ENCODE measurements at places on chromosomes 4 and X.

DNA sequence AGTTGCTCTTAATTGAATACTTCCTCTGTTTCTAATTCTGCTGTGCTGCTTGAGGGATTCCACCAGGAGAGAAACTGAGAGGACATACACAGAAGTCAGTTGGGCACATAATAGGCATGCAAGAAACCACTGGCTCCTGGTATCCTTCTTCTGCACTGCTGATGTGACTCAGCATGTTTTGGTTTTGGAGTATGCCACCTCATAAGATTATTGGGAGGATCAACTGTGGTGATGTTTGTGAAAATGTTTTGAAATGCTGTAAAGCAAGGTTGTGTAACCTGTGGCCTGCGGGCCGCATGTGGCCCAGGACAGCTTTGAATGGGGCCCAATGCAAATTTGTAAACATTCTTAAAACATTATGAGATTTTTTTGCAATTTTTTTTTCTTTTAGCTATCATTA, 119.6 kb downstream of the GATB start:
- peak; percentile 89 for DNase-seq

GRCh38 chrX:103376979-103377324, 614 bp downstream of the BEX3 start:
- DNase-seq = peak; percentile 45

- DNase-seq = peak; percentile 50
These were observed 45.8 kb downstream of the BCORL1 start for GRCh38 chrX:130028196-130028595.

DNA sequence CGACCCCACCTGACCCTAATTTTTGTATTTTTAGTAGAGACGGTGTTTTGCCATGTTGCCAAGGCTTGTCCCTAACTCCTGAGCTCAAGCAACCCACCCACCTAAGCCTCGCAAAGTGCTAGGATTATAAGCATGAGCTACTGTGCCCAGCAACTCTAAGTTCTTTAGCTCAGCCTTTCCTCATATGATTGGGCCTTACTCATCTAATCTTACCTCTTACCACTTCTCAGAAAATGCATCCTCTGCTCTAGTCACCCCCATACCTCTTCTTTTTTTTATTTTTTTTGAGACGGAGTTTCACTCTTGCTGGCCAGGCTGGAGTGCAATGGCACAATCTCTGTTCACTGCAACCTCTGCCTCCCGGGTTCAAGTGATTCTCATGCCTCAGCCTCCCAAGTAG, 35.6 kb upstream of the UGDH start:
- DNase-seq = no peak

DNA sequence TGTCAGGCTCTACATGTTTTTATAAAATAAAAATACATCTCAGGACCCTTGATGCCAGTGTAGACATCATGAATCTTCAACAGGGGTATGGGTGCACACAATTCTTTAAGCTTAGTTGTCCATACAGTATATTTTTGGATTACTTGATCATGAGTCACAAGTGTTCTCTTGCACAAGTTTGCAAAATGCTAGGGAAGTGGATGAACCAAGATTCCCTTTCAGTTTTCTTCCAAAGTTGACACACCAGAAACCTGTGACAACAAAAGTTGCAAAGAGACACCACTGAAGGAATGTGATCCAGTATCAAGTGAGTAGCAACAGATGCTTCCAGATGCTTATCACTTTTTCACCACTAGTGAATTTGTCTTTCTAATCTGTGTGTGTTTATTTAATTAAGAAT, 1021.2 kb downstream of the PCDH7 start:
- DNase-seq = no peak

DNA sequence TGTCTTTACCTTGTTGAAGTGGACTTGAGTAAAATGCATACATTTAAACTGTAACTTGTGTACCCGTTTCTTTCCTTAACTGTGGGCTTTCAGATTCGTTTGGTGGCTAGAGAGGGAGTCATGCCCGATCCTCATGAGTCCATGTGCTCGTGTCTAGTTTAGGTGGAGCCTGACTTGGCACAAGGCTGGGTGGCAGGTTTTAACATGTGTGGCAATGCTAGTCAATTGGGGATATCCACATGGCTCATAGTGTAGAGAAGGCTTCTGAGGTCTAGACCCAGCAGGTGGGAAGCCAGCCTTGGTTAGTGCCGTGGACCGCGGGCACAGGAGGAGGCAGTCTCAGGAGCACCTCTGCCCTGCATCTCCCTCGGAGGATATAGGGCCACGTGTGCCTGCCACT, 48.5 kb upstream of the CLCN4 start:
- no peak for DNase-seq

DNA sequence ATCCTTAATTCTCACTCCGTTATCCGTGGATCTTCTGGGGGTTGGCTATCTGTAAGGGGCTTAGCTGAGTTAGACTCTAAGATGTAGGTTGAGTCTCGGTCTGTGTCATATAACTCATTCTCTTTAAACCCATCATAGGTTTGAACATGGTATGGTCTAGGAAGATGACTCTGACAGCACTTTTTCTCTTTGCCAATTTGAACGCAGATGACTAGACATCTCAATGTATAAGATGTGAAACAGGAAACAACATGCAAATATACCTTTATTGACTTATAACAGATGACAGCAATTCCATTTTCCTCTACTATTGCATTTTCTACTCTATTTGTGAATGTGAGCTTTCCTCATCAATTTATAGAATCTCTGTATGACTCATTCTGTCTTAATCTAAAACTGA, 634.8 kb upstream of the MAGEB2 start:
- no peak for DNase-seq

DNA sequence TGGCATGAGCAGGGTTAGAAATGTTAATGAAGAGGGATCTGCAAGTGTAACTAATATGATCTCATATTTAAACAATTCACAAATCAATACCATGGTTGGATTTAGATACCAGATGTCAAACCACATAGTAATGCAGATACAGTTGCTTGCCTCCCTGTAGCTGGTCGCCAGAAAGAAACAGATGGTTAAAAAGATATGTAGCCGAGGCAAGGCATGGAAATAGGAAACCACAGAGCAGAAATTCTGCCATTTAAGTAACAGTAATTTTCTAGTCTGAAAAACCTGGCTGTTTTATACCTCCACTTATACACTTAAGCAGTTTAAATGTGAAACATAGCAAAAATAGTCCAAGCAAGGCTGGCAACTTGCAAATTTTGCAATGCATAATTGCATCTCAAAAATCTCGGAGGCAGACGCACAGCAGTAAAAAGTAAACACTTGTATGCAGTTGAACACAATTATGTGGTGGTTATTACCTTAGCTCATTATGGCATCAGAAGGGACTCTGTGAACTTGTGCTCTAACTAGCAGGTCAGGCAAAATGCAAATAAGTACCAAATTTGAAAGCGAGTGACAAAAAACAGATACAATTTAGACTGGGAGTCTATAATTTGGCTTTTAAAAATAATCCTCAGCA, 126.8 kb downstream of the NAA11 start:
- no peak for DNase-seq

- no peak for DNase-seq
These were observed 36.3 kb downstream of the ANXA10 start for GRCh38 chr4:168128601-168129000.

DNA sequence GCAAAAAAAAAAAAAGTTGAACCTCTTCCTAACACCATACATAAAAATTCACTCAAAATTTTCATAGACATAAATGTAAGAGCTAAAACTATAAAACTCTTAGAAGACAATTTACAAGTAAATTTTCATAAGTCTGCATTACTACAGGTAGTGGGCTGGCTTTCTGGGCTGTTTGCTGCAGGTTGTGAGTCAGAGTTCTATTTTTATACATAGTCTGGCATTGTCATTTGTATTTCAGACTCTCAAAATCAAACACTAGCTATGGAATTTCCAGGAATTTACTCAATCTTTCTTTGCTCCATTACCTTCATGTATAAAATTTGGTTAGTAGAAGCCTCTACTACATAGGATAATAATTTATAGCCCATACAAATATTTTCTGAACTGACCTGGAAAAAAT, 227.2 kb downstream of the COX18 start:
- DNase-seq = peak; percentile 18

DNA sequence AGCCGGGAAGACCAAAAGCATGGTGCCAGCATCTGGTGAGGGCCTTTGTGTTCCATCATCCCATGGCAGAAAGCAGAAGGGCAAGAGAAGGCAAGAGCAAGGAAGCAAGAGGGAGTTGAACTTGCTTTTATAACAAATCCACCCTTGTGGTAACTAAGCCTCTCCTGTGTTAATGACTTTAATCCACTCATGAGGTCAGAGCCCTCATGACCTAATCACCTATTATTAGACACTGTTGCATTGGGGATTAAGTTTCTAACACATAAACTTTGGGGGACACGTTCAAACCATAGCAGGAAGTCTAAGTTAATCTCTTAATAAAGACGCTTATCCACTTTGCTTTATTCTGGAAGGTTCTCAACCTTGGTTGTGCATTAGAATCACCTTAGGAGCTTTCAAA, 12.5 kb upstream of the PCYT1B start:
- no peak for DNase-seq

DNA sequence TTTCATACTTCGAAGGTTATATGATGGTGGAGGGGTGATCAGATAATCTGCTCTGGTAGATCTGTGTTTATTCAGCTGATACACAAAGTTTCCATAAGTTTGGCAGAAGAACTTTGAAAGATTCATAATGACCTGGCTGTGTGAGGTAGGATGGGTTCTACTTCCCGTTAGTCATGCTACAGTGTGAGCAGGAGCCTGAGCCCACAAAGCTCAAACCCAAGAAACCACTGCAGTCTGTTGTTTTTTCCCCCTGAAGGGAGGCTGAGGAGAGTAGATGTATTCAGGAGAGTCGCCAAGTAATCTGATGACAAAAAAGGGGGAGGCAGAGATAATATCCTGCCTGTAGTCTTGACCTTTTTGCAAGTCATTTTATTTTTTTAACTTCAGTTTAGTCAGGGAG, 52.8 kb upstream of the PPP3CA start:
- DNase-seq = peak; percentile 60

- DNase-seq = no peak
These were observed 742.6 kb downstream of the FAT4 start for GRCh38 chr4:126057371-126057770.

DNA sequence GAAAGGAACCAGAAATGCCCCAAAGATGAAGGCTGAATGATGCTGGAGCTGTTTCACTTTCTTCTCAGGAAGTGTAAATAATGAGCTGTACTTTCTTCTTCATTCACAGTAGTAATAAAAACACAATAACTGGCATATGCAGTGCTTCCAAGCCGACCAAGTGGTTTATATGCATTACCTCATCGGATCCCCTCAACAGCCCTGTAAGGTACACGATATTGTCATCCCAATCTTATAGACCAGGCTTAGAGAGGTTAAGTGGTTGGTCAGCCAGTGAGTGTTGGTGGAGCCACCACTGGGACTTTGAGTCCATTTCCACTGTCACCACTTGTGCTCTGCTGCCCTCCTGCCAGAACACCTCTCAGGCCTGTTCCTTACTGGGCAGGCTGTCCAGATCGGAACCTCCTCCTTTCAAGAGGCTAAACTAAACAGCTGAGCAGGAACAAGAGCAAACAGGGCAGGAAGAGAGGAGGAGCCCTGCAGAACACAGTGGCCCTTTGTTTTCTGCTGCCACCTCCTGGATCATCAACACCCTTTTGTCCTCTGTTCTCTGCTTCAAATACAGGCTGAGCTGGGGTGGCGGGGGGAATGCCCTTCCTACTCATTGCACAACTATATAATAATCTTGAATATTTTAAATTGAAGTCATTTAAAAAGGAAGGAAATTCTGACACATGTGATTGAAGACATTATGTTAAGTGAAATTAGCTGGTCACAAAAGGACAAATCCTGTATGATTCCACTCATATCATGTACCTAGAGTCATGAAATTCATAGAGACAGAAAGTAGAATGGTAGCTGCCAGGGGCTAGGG, 112.5 kb upstream of the ATP6AP2 start:
- peak; percentile 45 for DNase-seq

- peak; percentile 94 for DNase-seq
These were observed 26.8 kb downstream of the PRPS1 start for GRCh38 chrX:107654872-107655761.

- no peak for DNase-seq
These were observed 9.3 kb downstream of the SORCS2 start for GRCh38 chr4:7201420-7202305.

DNA sequence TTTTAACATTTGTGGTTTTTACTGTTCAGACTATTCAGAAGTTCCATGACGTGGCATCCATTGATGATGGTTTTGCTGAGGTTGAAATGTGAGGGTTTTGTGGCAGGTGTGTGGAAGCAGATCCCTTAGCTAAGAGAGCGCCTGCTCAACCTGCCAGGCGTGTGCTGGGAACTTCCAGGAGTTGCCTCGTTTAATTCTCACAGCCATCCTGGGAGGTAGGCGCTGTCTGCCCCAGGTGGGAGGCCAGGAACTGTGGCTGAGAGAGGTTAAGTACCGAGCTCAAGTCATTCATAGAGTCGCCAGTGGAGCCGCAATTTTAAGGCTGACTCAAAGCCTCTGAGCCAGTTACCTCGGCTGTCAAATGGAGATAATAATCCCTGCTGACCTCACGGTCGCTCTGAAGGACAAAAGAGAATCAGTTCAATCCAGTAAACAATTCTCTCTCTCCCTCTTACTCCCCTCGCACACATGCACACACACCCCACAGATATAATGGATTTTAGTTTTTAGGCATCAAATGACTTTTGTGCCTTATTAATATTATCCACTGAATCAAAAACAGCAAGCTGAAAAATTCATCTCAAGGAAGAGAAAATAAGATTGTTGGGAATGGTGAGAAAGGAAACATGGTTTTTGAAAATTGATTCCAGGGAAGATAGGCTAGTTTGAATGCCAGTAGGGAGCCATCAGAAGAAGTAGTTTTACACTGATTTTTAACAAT, 171.3 kb downstream of the PTTG2 start:
- no peak for DNase-seq

DNA sequence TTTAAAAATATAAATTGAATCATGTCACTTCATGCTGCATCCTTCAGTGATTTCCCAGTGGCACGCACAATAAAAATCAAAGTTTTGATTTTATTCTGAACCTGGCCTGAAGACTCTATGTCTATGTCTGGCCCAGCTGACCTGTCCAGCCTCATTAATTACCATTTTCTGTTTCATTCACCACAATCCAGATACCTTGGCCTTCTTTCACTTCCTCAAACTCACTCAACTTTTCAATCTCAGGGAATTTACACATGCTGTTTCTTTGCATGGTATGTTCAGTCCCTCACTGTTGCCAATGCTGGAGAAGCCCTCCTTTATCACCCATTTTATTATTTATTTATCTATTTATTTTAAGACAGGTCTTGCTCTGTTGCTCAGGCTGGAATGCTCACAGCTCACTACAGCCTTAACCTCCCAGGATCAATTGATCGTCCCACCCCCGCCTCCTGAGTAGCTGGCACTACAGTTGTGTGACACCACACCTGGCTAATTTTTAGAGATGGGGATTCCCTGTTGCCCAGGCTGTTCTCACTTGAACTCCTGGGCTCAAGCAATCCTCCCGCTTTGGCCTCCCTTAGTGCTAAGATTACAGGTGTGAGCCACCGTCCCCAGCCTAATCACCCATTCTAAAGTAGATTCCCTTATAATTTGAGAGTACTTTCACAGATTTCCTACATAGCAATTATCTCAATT, 43.1 kb downstream of the ZGRF1 start:
- DNase-seq = no peak

- DNase-seq = no peak
These were observed 176.4 kb downstream of the ADGRA3 start for GRCh38 chr4:22339491-22339890.

GRCh38 chr4:173124209-173124865, 44.3 kb upstream of the GALNT7 start:
- no peak for DNase-seq

GRCh38 chr4:110669663-110670062, 46.8 kb upstream of the PITX2 start:
- peak; percentile 33 for DNase-seq

- DNase-seq = no peak
These were observed 621.5 kb upstream of the HTR2C start for GRCh38 chrX:113962343-113962742.

Measured in GM23248 (cell line).